ENCODE measurements at places on chromosomes 3 and 15.

DNA sequence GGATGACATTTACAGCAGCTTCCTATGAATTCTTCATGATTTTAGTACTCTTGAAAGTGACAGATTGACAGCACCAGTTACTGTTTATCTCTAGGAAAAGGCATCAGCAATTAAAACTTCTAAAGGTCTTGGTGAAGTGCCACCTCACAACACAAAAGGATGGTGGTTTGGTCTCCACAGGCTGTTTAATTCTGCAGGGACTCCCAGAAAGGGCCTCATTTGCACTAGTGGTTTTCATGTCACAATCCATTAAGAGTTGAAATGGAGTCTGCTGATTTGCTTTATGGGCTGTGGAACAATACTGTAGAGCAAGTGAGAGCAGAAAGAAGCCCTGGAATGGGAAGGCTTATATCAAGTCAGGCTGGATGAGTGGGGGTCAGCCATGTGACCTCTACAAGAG lies 225.3 kb upstream of the KCNMB2 start:
- no peak for DNase-seq

- DNase-seq, result no peak
These were observed 59.3 kb downstream of the MEIS2 start for GRCh38 chr15:37041042-37041441.

GRCh38 chr15:101781928-101782327 lies 21.4 kb upstream of the OR4F6 start:
- DNase-seq, result no peak

DNA sequence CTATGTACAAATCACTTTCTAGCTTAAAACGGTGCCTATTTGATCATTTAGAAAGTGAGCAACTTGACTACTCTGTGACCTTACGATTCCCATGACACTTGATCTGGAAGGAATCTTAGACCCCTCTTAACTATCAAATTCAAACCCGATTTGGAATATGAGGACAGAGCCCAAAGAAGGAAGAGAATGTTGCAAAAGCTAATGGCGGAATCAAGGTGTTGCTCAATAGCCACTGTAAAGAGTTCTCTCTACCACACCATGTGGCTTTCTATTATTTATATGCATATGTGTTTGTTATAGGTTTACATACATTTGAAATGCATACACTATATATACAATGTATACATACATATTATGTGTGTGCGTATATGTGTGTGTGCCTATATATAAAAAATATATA lies 39.9 kb downstream of the PYDC2 start:
- no peak for DNase-seq

DNA sequence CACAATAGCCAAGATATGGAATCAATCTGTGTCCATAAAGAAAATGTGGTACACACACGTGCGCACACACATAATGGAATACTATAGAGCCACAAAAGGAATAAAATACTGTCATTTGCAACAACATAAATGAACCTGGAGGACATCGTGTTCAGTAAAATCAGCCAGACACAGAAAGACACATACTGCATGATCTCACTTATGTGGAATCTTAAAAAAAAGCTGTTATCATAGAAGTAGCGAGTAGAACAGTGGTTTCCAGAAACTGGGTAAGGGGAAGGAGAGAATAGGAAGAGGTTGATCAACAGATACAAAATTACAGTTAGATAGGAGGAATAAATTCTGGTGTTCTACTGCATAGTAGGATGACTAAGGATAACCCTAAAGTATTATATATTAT lies 11.1 kb downstream of the ATOSA start:
- no peak for DNase-seq

- DNase-seq, result no peak
These were observed 296.4 kb downstream of the RBMS3 start for GRCh38 chr3:29577250-29577649.

DNA sequence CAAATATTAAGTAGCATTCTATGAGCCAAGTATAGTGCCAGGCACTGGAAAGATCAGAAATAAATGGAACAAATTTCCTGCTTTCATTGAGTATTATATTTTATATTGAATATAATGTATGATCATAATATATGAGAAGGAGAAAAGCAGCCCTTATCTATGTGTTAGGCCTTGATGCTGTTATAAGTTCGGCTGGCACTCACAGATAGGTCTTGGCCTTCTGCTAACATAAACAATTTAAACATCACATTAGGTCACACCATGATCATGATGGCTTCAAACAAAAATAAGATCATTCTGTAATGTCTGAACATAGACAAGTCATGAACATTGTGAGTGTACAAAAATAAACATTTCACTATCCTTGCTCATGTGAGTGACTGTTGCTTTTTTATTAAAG lies 584.0 kb upstream of the ZNF385D start:
- DNase-seq, result no peak

DNA sequence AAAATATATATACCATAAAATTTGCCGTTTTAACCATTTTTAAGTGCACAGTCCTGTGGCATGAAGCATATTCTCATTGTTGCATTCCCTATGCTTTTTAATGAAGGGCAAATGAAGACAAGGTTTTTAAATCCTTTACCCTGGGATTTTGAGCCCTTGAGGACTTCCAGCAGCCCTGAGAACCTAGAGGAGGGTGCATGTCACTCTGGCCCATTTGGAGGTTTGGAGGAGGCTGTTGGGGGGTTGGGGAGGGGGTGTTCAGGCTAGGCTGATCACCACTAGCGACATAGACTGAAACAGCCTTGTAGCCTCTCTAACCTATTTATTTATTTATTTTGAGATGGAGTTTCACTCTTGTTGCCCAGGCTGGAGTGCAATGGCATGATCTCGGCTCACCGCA lies 86.0 kb downstream of the SMAD6 start:
- no peak for DNase-seq

GRCh38 chr3:159865041-159865579 lies 123.5 kb upstream of the IL12A start:
- no peak for DNase-seq

- DNase-seq, result no peak
These were observed 115.6 kb downstream of the GREM1 start for GRCh38 chr15:32833379-32833821.

GRCh38 chr3:140469491-140469890 lies 208.4 kb upstream of the TRIM42 start:
- DNase-seq, result no peak

- DNase-seq, result peak; percentile 88
These were observed 90.2 kb downstream of the NTRK3 start for GRCh38 chr15:88166082-88166993.

GRCh38 chr3:98628317-98628716 lies 34.9 kb upstream of the CPOX start:
- DNase-seq, result no peak

DNA sequence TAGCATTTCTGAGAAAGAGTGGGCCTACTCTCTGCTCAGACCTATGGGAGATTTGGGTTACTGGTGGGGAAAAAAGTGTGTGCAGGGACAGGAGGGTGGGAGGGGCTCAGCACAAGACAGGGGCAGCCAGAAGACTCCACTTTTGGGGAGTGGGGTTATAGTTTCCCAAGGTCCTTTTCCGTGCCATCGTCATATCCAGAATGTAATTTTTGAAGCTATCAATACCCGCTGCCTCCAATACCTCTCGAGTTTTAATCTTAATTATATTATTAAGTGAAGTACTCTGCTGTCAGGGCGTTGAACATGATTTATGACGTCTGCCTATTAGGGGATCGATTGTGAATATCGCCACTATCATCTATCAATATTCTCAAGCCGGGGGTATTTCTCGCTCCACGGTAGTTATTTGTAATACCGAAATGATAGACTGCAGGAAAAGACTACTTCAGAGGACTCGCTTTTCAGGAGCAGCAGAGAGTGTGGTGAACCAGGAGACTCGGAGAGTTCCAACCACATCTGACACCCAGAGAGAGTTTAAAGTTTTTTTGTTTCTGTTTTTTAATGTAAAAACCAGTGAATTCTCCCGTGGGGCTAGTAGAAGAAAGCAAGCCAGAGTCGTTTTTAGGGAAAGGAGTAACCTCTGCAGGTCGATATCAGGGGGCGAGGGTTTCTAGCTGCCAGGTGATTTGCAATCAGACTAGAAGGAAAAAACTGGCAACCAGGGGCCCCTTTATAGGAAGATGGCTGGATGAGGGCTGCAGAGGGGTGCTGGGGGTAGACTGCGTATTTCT lies 20.6 kb downstream of the NR2F2 start:
- no peak for DNase-seq

DNA sequence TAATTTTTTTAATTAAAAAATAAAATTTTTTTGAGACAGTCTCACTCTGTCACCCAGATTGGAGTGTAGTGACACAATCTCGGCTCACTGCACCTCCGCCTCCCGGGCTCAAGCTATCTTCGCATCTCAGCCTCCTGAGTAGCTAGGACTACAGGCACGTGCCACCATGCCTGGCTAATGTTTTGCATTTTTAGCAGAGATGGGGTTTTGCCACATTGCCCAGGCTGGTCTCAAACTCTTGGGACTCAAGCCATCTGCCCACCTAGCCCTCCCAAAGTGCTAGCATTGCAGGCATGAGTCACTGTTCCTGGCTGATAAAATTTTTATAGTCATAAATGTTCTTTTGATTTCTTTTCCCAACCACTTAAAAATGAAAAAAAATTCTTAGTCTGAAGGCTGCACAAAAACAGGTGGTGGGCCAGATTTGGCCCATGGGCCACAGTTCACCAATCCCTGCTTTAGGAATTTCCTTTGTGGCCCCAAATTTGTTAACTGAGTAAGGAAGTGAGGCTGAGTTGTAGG lies 9.2 kb downstream of the UBA5 start:
- DNase-seq, result no peak

GRCh38 chr15:65355173-65355987 lies 22.4 kb downstream of the IGDCC3 start:
- peak; percentile 66 for DNase-seq

GRCh38 chr15:62840526-62841268 lies 201.8 kb upstream of the TPM1 start:
- no peak for DNase-seq

DNA sequence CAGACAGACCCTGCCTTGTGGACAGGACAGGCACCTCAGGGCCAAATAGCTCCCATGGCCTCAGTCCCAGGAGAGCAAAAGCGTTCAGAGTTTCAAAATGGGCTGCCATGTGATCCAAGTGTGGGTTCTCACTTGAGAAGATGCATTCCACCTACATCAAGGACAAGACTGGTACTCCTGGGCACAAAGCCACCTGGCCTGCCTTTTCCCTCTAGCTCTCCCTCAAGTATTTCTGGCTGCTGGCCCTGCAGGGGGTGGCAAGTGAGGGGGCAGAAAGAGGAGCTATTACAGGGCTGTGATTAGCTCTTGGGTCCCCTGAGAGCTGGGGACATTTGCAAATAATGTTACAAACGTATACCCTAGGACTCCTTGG lies 6.5 kb upstream of the COL7A1 start:
- no peak for DNase-seq

- no peak for DNase-seq
These were observed 5.3 kb downstream of the CCDC80 start for GRCh38 chr3:112635674-112636073.

- no peak for DNase-seq
These were observed 142.4 kb upstream of the RGMA start for GRCh38 chr15:93231261-93231925.

DNA sequence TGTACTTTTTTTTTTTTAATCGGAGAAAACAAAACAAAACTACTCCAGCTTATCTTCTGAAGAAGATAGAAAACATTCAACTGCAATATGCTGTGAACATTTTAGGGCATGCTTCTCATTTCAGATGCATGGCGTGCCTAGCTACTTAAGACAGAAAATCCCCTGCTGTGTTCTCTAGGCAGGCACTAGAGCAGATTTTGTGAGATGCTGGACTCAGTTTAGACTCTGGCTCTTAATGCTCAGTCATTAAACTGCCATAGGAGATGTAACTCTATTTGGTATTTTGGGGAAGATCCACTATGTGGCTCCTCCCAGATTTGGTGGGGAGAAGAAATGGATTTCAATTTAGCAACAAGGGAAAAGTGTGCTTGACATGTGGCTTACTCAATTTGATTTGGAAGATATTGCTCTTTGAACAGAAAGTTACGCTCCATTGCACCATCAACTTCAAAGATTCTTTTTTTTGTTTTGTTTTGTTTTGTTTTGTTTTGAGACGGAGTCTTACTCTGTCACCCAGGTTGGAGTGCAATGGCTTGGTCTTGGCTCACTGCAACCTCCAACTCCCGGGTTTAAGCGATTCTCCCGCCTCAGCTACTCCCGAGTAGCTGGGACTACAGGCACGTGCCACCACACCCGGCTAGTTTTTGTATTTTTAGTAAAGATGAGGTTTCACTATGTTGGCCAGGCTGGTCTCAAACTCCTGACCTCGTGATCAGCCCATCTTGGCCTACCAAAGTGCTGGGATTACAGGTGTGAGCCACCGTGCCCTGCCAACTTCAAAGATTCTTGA lies 62.0 kb upstream of the LEKR1 start:
- no peak for DNase-seq

All from nephron progenitor cell (in vitro differentiated cells).